ENCODE measurements at places on chromosomes 1 and 21. TPM values are rescaled to one million over a fixed set of nuclear protein-coding genes. Genes with fewer than 3 reads are reported as not detected.

The GJC2 gene
- 2.1 TPM for total RNA-seq

The KIF2C gene
- 2.6 TPM for total RNA-seq

The CTPS1 gene
- total RNA-seq: 32.5 TPM

The C1orf226 gene
- 10.1 TPM for total RNA-seq

The TMPRSS15 gene
- total RNA-seq: not detected

The SLC30A10 gene
- not detected for total RNA-seq

The FCRL1 gene
- total RNA-seq: 3.2 TPM

The LCE1E gene
- total RNA-seq: not detected

The ORC1 gene
- 0.22 TPM for total RNA-seq

The ADAMTSL4 gene
- total RNA-seq: 169 TPM

The MYOC gene
- total RNA-seq: 0.33 TPM

The DDR2 gene
- total RNA-seq: 10.5 TPM

The SPRR1B gene
- total RNA-seq: not detected

The DONSON gene
- total RNA-seq: 19.2 TPM

The MATN1 gene
- total RNA-seq: not detected

The FAM43B gene
- total RNA-seq: not detected

The GJA9 gene
- not detected for total RNA-seq

The FMN2 gene
- 1.0 TPM for total RNA-seq

The TNNI3K gene
- total RNA-seq: 2.3 TPM

The RXFP4 gene
- not detected for total RNA-seq

The ZRANB2 gene
- total RNA-seq: 146 TPM

The SPATC1L gene
- 0.91 TPM for total RNA-seq

The BMP8B gene
- 1.7 TPM for total RNA-seq

The SRRM1 gene
- total RNA-seq: 94.2 TPM

The SFN gene
- 21.0 TPM for total RNA-seq

Measured in upper lobe of left lung (tissue), 6 donors.